CD14-positive monocyte (primary cell): ENCODE measurements at places on chromosomes 1 and 21.

DNA sequence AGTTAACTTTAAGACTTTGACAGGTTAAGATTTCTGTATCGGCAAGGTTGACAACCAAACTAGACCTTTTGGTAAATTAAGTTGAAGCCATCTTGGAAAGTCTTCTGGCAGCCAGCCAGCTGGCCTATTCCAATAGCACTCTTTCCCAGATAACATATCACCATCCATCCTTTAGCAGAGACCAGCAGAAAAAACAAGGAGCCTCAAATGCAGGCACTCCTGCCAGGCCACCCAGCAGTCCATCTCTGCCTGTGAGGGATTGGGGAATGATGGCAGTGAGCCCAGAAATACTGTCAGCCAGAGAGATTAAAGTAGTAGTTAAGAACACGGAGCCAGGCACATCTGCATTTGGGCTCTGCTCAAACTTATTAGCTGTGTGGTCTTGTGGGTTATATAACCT is 19.4 kb downstream of the ZBTB40 start:
- DNase-seq, result no peak

DNA sequence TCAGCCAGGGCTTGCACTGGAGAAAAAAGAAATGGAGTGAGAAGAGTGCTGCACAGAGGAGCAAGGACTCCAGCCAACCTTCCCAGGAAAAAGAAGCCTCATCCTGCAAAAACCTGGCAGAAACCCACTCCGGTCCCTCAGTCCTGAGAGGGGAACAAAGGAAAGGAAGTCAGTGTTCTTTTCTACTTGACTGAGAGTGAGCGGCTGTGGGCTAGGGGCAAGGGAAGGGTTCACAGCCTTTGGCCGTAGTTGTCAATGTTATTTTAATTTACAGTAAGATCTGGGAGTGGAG is 8.9 kb upstream of the GOLT1A start:
- DNase-seq, result no peak

DNA sequence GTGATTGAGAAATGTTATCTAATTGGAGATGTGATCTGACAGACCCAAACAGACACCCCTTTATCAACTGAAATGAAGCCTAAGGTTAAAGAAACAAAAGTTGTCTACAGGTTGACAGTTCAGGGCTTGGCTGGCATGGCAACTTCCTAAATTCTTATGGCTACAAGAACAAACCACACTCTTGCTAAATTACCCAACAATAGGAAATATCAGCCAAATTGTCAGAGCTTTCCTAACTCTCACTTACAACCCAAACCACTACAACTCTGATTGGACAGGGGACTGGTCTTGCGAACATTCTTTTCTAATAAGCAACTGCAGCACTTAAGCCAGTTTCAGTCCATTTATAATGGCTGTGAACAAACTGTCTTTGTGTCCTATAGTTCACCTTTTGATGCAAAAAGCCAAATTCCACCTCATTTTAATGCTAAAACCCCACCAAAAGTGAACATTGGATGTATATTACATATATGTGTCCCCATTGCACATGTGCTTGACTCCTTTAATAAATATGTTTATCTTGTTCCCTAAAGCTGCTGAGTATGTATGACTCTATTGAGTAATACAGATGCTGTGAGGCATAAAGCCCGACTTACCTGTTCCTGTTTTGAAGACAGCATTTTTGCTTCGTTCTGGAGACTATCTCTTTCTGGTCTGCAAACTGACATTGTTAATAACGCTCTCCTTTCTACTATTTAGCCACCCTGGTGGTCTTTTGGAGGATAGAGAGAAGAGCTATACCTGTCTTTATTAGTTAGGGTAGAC is 101.3 kb upstream of the HMCN1 start:
- DNase-seq, result peak; percentile 61

DNA sequence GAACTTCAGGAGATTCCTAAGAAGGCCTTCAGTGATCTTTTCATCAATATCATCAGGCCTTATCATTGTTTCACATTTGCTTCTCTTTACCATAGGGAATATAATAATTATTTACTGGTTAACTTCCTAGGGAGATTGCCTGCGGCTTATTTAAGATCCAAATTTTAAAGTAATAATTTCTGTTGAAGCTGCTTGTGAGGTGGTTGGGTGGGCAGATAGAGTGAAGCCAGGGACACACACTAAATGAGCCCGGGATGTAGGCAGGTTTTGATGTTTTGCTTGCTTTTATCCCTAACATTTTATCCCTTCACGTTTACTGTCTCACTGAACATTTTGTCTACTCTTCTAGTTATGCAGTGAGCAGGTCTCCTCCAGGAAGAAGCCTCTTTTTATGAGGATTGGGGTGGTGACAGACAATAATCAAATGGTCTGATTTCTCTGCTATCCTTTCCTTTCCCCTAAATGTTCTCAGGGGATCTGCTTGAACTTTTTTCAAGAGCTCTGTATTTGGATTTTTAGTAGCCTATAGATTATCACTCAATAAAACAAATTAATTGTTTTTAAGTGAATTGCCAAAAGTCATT is 164.7 kb downstream of the RUNX1 start:
- no peak for DNase-seq

DNA sequence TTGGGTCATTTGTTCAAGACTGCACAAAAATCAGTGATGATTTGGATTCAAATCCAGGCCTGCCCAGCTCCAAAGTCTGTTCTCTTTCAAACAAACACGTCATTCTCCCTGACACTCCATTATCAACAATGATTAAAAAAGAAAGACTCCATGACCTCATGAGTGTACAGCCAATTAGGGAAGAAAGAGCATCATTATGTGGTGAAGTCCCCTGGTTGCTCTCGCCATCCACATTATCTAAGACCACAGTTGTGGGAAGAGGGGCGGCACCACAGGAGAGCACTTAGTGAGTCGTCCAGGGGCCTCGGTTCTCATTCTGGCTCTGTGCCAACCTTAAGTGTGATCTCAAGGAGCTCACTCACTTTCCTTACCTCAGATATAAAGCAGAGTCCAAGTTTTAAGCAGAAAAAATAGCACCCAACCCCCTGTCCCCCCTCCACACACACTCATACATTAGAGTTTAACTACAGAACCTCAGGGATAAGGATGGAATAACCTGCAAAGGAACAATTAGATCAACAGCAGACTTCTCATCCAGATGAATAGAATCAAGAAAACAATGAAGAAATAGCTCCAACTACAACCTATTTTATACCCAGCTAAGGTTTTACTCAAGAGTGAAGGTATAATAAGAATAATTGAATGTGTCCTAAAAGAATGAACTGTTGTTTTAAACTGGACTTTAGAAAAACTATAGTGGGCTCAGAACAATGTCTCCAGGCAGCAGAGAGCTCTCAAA is 47.8 kb downstream of the COL6A1 start:
- no peak for DNase-seq

DNA sequence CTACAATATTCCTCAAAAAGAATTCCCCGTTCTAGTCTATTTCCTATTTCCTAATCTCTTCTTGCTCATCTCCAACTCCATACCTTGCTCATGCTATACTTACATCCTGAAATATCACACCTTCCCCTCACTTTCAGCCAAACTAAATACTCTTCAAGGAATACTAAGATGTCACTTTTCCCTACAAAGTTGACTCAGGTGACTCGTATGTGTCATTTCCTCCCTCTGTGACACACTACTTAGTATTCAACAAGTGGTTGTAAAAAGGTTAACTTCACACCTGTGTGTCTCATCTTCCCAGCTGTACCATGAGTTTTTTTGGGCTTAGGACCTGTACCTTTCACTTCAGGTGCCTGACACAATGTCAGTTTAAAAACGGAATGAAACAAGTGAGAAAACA is 81.9 kb upstream of the LBR start:
- DNase-seq, result no peak

- DNase-seq, result no peak
Observed at GRCh38 chr1:41397753-41398330, 36.6 kb downstream of the FOXO6 start.

DNA sequence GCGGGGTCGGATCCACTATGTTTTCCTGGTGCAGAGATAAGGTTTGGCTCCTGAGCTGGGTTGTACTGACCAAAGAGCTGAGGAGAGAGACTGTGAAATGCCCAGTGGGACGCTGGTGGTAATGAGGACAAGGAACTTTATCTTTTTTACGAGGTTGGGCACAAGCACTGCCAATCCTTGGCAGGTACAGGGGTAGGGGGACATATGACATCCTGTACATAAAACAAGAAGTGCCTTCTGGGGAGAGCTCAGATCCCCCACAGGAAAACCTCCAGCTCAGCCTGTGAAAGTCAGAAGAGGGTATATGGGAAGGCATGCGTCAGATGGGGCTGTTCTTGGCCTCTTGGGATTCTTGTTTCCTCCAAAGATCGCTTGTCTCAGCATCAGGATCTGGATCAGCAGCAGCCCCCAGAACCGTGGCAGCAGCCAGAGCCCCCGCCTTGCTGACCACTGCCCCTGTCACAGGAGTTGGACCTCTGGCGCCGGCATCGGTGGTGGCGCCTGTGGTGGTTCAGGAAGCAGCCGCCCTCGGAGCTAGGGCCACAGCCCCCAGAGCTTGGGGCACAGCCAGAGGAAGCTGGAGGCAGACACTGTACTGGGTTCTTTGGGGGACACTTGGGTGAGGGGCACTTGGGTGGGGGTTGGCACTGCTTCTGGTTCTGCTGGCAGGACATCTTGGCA is 905 bp downstream of the LCE3E start:
- no peak for DNase-seq

- DNase-seq, result no peak
Observed at GRCh38 chr1:155117610-155118009, 10.1 kb upstream of the EFNA1 start.

DNA sequence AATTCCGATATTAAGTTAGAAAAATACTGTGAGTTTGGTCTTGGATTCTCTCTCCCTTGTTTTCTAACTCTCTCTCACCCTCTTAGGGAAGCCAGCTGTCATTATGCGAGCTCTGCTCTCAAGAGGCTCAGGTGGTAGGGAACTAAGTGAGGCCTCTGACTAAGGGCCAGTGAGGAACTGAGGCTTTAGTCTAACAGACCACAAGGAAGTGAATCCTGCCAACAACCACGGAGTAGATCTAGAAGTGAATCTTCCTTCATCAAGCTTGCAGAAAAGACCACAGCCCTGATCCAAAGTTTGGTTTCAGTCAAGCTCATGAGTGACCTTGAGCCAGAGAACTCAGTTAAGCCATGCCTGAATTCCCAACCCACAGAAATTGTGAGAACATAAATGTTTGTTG is 180.1 kb upstream of the PRMT6 start:
- no peak for DNase-seq

DNA sequence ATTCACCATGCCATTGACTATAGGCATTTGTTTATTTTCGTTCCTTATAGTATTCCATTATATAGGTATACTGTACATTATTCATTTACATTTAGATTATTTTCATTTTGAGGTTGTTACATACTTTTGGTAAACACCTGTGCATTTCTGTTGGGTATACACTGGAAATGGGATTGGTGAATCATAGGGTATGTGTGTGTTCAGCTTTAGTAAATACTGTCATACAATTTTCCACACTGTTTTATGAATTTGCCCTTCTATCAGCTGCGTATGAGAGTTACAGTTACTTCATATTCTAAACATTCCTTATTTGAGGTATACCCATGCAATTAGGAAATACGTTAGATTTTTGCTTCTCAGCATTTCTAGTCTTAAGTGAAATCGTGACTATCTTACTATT is 55.1 kb upstream of the FASLG start:
- DNase-seq, result no peak

DNA sequence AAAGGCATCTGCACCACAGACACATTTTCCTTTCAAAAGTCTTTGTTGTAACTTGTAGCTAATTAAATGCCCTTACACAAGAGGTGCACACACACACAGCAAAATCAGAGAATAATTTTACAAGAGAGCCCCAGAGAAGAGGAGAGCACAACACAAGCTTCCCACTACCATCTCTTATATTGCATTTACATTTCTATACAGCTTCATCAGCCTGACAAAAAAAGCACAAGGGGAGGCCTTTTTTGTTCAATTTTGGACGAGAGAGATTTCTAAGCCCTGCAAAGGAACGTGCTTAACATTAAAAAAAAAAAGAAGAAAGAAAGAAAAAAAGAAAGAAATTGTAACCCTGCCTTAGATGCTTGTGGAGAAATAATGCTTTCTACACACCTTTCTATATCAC is 17.1 kb upstream of the ESRRG start:
- no peak for DNase-seq

DNA sequence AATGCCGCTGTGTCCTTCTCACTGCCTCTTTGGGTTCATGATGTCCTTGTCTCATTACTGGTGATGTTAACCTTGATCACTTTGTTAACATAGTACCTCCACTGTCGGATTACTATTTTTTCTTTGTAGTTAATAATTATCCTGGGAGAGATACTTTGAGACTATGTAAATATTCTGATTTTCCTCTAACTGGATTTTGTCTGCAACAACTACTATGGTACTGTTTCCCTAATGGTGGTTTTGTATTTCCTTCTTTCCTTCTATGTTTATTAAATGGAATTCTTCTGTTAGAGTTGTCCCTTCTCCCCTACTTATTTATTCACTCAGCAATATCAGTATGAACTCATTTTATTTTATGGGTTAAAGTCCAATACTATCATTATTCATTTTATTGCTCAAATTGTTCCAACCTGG is 4.2 kb downstream of the TOR1AIP2 start:
- no peak for DNase-seq

DNA sequence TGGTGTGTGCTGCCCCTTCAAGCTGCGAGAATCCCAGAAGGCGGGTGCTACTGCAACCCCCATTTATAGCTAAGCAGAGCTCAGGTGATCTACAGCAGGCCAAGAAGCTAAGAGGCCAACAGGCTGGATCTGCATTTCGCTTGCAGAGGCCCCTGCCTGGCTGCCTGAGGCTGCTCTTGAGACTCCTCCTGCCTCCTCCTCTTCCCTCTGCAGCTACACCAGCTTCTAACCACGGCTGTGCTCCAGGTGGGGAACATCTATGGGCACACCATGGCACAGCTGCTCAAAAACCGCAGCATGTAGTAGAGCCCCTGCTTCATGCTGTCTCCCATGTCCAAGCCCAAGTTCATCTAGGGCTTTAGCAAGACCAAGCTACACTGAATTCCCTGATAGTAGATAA is 72.9 kb upstream of the ZNF678 start:
- DNase-seq, result no peak

DNA sequence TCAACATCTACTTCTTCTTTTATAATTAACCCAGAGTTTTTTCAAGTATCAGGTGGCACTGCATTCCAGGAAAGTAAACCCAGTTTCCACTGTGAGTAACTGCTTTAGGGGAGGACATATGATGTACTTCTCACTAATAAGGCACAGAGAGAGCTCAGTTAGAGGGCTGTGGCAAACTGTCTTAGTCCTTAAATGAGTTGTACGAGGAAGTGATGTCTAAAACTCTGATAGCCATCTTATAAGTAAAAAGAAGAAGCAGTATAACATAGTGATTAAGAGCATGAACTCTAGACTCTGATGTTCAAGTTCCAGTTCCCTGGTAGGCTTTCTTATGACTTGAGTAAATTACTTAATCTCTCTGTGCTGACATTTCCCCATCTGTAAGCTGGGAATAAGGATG is 58.7 kb upstream of the PTGS2 start:
- DNase-seq, result peak; percentile 29
